ENCODE measurements at places on chromosomes 13 and 19.

DNA sequence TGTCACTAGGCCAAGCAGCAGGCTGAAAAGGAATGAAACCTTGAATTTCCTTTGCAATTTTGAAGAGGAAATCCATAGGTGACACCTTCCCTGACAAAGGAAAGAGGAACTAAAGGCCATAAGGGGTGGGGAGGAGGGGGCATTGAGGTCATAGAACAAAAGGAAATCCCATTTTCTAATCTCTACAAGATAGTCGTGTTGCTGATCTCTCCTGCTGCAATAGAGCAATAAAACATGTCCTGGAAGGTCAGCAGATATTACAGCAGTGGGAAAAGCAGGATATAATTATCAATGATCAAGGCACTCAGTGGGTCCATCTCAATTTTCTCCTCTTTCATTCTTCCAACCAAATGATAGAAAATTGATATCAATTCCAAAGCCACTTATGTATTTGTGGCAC lies 20.3 kb upstream of the RAP2A start:
- no peak for DNase-seq

DNA sequence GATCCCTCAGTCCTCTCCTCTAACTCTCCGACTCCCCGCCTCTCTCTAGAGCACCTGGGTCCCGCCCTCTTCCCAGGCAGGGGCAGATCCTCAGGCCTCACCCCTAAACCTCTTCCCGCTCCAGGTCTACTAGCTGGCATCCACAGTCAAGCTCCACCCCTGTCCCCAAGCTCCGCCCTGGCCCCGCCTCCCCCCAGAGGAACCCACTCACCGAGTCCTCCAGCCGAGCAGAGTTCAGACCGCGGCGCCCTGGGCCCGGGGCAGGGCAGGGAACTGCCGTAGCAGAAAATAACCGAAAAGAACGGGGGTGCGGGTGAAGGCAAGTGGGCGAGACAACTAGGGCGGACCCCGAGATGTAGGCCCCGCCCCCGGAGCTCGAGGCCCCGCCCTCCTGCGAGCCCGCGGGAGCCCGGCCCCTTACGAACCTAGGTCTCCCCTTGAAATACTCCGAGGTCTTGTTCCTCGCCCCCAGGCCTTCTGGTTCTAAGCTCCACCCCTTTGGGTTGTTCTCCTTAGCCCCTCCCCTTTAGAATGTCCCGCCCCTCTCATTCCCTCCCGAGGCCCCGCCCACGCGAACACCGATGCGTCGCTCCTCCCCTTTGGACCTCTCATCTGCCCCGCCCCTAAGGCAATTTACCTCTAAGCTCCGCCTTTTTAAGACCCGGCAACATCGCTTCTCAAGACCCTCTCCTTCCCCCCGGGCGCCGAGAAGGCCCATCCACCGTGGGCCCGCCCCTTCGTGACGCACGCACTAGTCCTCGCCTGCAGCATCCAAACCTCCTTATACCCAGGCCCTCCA lies at the start of gene GGN:
GGN (minus strand) TSS at position 485 of the 799 bp plus-strand sequence. CDS start 773 bp downstream, outside the sequence.
- peak; percentile 65 for DNase-seq

DNA sequence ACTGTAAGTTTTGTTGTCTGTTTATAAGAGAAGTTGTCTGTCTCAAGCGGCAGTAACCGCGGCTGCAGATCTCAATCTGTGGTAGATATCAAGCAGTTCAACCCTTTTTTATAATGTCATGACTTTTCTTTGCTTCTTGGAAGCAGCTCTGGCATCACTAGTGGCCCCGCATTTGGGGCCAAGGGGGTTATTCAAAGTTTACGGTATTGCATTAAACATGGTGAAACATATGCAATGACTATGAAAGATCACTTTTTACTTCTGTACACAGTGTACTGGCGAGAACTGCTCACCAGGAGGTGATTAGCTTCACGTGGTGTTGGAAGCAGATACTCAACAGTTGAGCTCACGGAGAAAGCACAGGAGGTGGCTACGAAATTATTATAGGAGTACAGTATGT lies 4.6 kb upstream of the FFAR3 start:
- DNase-seq, result no peak

GRCh38 chr13:85631801-85632200 lies 167.4 kb downstream of the SLITRK6 start:
- DNase-seq, result no peak

GRCh38 chr13:95059306-95059705 lies 241.9 kb downstream of the ABCC4 start:
- DNase-seq, result no peak

DNA sequence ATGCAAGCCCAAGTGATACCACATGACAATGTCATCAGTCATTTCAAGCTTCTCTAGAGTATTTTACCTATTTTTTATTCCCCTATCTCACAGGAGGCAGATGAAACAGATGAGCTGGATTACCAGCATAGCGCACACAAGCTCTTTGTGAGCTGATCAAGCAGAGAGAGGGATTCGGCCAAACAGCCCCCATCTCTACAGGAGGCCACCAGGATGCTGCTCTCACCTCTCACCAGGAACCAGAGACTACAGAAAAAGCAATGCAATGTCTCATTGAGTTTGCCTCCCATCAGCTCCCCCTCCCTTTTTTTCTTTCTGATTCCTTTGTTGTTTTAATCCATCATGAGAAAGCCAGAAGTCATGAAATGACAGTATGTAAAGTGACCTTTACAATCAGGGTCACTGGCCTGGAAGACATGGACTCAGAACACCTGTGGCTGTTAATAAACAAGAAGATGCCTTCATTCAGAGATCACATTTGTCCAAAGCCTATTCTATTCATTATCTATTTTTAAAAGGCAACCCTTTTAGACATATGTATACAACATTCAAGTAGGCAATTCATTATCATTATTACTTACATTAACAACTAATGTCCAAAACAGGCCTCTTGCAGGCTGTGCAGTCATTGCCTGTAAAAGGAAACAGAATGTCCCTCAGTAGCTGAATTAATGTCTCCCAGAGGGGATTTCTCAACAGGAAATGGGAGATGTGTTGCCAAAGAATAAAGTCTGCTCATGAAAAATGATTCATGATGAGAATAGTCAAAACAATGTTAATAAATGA lies 656.6 kb downstream of the TBC1D4 start:
- DNase-seq, result no peak

- no peak for DNase-seq
Observed at GRCh38 chr13:74662905-74663304, 528.7 kb upstream of the KLF12 start.

DNA sequence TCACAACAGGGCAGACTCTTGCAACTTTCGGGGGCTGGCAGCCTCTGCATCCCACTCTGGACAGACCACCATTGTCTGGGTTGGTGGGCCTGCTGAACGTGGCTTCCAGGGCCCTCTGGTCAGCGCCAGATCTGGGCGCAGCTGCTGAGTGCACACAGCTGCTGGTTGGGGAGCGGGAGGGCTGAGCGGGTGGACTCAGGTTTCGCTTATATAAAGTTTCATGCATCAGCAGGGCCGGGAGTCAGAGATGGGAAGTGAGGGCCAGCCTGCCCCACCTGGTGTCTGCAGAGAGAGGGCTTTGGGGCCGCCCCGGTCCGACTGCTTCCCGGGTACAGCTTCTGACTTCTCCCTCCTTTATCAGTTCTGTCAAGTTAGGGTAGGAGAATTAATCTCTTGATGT lies 6.9 kb downstream of the ARHGEF7 start:
- DNase-seq, result no peak

- DNase-seq, result no peak
Observed at GRCh38 chr13:49756263-49756662, 36.2 kb downstream of the KPNA3 start.

DNA sequence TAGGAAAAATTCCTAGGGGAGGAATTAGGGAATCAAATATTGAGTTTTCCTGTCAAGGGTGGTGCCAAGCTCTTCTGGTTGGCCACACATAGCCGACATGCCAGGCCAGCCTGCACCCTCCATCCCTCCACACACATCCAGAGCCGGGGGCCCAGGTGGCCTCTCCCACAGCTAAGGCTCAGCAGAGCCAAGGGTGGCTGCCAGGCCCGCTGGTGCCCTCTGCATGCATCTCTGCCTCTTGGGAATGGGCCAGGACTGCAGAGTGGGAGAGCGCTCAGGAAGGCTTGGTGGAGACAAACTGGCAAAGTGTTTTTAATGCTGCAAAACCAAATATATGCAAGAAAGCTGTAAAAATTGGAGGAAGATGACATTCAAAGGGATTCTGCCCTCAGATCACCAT lies 42.7 kb upstream of the GAS6 start:
- DNase-seq, result no peak

DNA sequence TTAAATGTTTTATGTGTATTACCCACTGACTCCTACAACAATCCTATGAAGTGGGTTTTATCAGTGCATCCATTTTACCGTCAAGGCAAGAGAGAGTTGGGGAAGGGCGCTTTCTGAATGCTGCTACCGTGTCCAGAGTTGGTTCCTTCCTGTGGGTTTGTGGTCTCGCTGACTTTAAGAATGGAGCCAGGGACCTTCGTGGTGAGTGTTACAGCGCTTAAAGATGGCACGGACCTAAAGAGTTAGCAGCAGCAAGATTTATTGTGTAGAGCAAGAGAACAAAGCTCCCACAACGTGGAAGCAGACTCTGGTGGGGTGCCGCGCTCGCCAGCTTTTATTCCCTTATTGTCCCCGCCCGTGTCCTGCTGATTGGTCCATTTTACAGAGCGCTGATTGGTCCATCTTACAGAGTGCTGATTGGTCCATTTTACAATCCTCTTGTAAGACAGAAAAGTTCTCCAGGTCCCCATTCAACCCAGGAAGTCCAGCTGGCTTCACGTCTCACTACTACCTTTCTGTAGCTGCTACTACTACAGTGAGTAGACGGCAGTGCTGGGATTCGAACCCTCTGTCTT lies 6.1 kb downstream of the OSCAR start:
- no peak for DNase-seq

- no peak for DNase-seq
Observed at GRCh38 chr19:50292216-50292827, 36.9 kb downstream of the KCNC3 start.

- no peak for DNase-seq
Observed at GRCh38 chr13:103431856-103432255, 365.6 kb upstream of the SLC10A2 start.

DNA sequence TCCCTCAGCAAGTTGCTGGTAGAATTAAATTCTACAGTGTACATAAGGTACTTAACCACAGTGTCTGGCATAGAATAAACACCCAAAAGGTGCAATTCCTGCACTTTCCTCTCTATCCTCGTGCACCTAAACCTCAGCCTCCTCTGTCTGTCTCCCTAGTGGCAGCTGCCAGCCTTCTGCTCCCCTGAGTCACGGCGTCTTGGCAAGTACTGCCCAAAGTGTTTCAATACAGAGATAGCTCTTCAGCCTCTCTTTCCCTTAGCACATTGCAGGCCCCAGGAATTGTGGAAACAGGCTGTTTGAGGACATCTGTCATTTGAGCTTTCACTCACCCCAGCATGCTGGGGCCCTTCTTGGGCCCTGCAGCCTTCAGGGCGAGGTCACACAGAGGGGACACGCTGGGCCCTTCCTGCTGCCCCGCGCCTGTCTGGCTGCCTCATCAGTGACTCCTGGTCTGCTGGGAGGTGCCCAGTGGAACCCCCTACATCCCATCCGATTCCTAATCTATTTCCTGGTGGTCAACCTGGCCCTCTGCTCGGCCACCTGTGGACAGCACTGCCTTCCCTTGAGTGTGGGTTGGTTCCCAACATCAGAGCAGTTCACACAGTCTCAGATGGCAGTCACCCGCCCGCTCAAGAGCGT lies 19.3 kb downstream of the COL4A2 start:
- DNase-seq, result no peak

- no peak for DNase-seq
Observed at GRCh38 chr19:40216777-40217026, 1.5 kb downstream of the TTC9B start.
